ENCODE measurements at places on chromosomes 7 and 10.

GRCh38 chr10:13633689-13634088, 46.9 kb downstream of the PRPF18 start:
- DNase-seq, result no peak

- DNase-seq, result peak; percentile 63
These were observed 79.0 kb upstream of the TMEM168 start for GRCh38 chr7:112869111-112869774.

DNA sequence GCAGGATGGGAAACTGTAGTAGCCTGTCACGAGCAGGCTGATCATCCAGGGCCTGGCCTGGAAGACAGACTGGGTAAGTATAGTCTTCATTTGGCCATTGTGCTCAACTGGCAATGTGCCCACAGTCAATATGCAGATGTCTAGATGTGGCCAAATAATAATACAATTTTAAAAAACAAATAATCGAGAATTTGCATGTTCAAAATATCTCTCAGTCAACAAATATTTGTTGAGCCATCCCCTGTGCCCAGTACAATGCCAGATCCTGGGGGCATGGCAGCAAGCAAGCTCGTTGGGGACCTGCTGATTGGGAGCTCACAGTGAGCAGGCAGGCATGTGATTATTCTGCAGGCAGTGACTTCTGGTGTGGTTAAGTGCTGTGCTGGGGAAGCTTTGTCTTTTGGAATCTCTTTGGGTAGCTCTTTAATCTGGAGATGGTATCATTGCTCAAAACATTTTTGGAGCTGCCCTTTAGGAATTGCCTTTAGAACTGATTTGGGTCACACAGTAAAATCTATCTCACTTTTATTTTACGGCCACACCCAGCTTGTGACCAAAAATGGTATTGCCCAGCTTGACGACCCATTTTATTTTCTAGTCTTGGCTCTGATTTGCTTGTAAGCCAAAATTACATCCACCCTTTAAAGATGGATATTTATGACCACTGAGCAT, 92.2 kb downstream of the PLCE1 start:
- no peak for DNase-seq

DNA sequence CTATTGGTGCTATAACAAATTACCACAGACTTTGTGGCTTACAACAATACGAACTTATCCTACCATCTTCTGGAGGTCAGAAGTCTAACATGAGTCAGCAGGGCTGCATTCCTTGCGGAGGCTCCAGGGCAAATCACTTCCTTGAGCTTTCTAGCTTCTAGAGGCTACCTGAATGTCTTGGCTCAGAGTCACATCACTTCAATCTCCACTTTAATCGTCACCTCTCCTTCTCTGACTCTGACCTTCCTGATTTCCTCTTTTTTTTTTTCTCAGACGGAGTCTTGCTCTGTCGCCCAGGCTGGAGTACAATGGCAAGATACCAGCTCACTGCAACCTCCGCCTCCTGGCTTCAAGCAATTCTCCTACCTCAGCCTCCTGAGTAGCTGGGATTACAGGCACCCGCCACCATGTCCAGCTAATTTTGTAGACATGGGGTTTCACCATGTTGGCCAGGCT, 44.6 kb upstream of the ANAPC16 start:
- no peak for DNase-seq

DNA sequence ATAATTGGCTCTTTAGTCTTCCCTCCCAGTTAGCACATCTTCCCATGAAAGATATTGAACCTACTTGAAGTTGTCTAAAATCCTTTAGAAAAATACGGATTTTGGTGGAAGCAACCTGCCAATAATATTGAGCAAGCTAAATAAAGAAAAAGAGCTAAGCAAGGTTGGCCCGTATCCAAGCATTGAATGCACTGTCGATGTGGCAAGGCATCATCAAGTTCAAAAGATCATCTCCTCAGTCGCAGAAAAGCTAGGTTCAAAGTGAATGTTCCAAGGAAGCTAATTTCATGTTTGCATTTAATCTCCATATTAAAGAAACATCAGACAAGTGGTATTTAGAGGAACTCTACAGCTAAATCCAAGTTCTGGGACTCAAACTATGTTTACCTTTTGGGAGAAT, 206.0 kb downstream of the MTERF1 start:
- no peak for DNase-seq

DNA sequence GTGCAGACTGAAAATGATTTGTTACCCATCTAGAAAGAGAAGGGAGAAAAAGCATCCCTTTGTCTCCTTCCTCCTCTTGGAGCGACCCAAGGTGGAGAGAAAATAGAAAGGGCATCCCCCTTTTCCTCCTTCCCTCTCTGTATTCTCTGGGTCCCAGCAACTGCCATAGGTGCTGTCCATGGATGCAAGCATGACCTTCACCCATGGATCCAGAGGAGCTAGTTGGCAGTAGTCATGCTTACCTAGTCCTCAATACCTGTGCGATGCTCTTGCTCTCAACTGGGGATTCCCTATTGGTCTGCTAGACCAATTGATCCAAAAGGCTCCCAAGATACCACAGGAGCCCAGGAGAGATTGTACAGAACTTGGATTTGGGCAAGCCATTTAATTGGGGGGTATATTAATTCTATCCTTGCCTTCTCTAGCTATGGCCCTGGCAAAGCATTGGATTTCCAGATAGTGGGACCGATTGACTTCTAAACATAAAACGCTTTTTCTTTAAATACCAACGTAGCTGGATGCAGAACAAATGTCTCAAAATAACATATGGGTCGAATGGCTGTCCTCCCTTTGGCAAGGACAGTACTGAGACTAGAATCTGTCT, 547.8 kb upstream of the IGFBP3 start:
- DNase-seq, result no peak

GRCh38 chr7:82021036-82021435, 251.2 kb upstream of the HGF start:
- no peak for DNase-seq

- DNase-seq, result no peak
These were observed 130.7 kb downstream of the SAMD9 start for GRCh38 chr7:92987095-92987494.

- DNase-seq, result no peak
These were observed 45.2 kb upstream of the DLG5 start for GRCh38 chr10:77971804-77972144.

GRCh38 chr7:88358526-88358838, 51.8 kb upstream of the STEAP4 start:
- no peak for DNase-seq

- DNase-seq, result no peak
These were observed 1021.9 kb downstream of the LRMDA start for GRCh38 chr10:76453332-76453731.

GRCh38 chr10:17536221-17536620, 81.0 kb downstream of the HACD1 start:
- DNase-seq, result no peak

DNA sequence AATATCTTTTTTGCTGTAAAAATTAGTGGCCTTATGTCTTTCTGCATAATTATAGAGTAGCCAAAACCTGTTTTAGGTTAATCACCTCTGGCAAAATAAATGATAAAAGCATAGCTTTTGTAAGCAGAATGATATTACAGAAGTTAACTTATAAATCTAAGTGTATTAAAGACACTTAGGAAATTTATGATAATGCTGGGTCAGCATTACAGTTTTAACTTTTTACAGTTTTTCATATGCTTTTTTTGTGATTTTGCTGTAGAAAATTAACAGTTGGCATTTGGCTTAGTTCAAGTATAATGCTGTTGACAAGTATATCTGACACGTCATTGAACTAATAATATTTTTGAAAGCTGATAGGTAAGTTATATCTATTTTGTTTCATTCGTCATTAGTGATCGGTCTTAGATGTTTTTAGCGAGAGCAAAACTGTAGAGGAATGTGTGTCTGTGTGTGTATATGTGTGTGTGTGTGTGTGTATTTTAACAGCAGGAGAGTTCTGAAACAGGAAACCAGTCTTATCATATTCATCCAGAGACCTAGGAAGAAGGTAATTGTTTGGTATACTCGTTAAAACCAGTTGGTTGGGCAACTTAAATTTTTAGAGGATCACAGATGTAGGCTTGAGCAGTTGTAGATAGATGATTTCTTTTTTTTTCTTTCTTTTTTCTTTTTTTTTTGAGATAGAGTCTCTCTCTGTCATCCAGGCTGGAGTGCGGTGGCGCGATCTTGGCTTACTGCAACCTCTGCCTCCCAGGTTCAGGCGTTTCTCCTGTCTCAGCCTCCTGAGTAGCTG, 15.4 kb downstream of the PTEN start:
- DNase-seq, result no peak

- DNase-seq, result no peak
These were observed 3.0 kb upstream of the CXCL12 start for GRCh38 chr10:44387853-44388251.

DNA sequence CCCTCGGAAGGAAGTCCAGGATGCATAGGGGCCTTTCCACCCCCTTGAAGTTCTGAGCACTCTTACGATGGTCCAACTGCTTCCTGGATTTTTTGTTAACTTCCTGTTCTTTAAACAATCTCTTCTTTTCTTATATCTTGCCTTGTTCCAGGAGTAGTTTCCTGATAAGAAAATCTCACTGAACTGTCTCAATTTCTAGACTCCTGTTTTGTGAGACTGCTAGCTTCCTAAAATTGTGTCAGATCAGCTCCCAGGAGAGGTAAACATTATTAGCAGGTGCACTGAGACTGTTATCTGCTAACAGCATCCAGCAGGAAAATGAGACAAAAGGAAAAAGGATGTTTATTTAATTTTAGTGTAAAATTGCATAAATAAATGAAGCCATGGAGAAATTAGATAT, 106.2 kb upstream of the PITRM1 start:
- no peak for DNase-seq

DNA sequence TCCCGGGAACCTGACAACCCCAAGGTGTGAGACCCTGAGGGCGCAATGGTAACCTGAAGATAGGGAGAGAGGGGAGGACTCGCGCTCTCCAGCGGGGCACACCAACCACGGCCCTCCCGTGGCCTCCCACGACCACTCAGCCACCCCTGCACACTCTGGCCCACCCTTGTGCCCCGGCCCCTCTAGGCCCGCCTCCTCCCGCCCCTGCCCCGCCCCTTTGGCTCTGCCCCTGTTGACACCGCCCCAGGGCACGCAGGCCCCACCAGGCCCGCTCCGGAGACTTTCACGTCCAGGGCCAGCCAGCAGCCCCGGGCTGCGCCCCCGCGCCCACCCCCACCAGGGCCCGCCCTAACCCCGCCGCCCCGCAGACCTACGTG, 10.9 kb downstream of the ATG9B start:
- no peak for DNase-seq

GRCh38 chr10:13740461-13740860, 153.7 kb downstream of the PRPF18 start:
- DNase-seq, result no peak

- DNase-seq, result no peak
These were observed 129.2 kb downstream of the BBS9 start for GRCh38 chr7:33258491-33258951.

GRCh38 chr7:78037603-78038002, 239.0 kb downstream of the PHTF2 start:
- DNase-seq, result no peak

- no peak for DNase-seq
These were observed 102.7 kb downstream of the FAM53B start for GRCh38 chr10:124641282-124642087.
